ENCODE measurements at places on chromosomes 16 and 17.

- no peak overlapping the region for H3K27ac ChIP-seq
- peaks cover 77% of the 10 kb centered on the region for H3K4me1 ChIP-seq
- H3K4me3 ChIP-seq = no peak overlapping the region
These were observed 102.6 kb downstream of the ZNF778 start for GRCh38 chr16:89319886-89320781.

DNA sequence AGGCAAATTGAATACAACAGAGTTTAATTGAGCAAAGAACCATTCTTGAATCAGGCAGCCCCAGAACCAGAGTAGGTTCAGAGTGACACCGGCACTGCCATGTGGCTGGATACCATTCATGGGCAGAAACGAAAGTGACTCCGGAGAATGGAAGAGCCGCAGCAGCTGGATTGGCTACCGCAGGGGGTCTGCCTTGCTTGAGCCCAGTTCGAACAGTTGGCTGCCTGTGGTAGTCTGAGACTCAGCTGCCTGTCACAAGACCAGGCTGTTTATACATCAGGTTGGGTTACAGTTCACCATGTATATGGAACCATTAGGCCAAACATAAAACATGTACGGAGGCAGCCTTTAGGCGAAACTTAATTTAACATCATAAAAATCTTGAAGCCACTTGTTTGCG, 205.2 kb upstream of the CHMP6 start:
- H3K36me3 ChIP-seq = 0 out of 2 replicates have a peak, but pooled peaks cover 10% of the 10 kb centered on the region
- peak overlapping the region; percentile 54 for H3K27ac ChIP-seq
- DNase-seq = no peak
- H3K4me1 ChIP-seq = peaks cover 75% of the 10 kb centered on the region
- H3K4me3 ChIP-seq = no peak overlapping the region
- no peaks in the 10 kb centered on the region for H3K27me3 ChIP-seq

DNA sequence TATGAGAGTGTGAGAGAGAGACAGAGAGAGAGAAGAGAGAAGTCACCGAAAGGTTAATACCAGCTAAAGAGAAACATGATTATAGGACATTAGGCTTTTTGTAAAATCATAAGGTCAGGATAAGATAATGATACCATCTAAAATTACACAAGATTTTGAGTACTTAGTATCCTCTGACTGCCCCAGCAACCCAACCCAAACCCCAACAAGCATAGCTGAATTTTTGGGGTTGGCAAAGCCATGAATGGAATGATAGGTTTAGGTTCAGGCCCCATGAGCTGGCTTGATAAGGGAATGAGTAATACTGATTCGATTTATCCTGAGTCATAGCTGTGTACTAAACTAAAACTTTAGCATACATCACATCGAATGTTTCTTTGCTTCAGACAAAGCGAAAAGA, 259.5 kb downstream of the IRX3 start:
- no peak overlapping the region for H3K27ac ChIP-seq
- H3K4me3 ChIP-seq = no peak overlapping the region
- H3K27me3 ChIP-seq = no peaks in the 10 kb centered on the region
- peaks cover 14% of the 10 kb centered on the region for H3K36me3 ChIP-seq

DNA sequence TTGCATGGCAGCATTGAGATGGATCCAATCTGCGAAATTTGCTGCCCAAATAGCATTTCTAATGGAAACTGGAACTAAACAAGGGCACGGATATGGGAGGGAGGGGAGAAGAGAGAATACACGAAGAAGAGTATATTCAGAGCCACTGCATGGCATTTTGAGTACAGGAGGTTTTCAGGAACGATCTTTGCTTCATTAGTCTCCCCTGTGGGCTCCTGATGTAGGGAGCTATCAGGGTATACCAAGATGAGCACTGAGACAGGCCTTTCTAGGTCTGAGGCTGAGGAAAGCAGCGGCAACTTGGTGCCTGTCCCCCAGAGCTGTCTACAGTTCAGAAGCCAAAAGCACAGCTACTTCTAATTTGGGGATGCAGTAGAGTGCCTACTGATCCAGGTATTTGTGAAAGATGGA, 257.7 kb upstream of the PMFBP1 start:
- H3K36me3 ChIP-seq = peaks cover 14% of the 10 kb centered on the region
- H3K27me3 ChIP-seq = no peaks in the 10 kb centered on the region
- H3K4me3 ChIP-seq = no peak overlapping the region
- DNase-seq = no peak
- H3K4me1 ChIP-seq = no peaks in the 10 kb centered on the region

DNA sequence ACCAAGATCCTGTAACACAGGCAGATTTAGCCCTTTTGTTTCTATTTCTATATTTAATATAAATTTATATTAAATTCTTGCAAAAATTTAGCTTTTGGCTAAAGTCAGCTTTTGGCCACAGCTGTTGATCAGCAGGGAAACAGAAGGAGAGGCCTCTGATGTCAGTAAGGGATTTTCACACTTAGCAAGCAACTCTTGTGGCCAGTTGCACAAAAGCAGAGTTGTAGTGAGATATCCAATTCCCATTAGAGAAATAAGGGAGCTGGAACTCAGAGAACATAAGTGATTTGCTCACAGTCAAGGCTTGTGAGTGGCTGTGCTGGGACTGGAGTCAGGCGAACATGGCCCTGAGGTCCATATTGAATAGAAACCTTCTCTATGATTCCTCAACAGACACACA, 16.7 kb upstream of the HEATR6 start:
- H3K36me3 ChIP-seq = no peaks in the 10 kb centered on the region
- no peak overlapping the region for H3K27ac ChIP-seq
- no peaks in the 10 kb centered on the region for H3K27me3 ChIP-seq
- H3K4me3 ChIP-seq = no peak overlapping the region
- no peak for DNase-seq

- no peak for DNase-seq
- no peaks in the 10 kb centered on the region for H3K36me3 ChIP-seq
- no peaks in the 10 kb centered on the region for H3K27me3 ChIP-seq
- no peaks in the 10 kb centered on the region for H3K4me1 ChIP-seq
- H3K27ac ChIP-seq = no peak overlapping the region
- H3K4me3 ChIP-seq = no peak overlapping the region
These were observed 1531.9 kb upstream of the CDH8 start for GRCh38 chr16:63568164-63568563.

DNA sequence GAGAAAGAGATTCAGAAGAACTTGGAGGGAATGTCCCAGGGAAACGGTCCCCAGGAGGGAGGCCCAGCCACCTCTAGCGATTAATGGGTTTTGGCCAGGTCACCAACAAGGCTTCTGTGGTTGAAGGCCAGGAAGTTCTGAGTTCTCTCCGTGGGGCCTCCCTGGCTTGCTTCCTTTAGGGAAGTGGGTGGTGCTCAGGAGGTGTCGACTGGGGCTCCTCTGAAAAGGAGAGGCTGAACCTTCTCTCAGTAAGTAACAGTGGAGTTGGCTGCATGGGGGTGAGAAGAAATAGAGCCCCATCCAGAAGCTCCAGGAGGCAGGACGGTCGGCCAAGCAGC, 77.1 kb upstream of the GSE1 start:
- peaks cover 13% of the 10 kb centered on the region for H3K36me3 ChIP-seq
- no peak overlapping the region for H3K27ac ChIP-seq
- H3K4me1 ChIP-seq = no peaks in the 10 kb centered on the region

DNA sequence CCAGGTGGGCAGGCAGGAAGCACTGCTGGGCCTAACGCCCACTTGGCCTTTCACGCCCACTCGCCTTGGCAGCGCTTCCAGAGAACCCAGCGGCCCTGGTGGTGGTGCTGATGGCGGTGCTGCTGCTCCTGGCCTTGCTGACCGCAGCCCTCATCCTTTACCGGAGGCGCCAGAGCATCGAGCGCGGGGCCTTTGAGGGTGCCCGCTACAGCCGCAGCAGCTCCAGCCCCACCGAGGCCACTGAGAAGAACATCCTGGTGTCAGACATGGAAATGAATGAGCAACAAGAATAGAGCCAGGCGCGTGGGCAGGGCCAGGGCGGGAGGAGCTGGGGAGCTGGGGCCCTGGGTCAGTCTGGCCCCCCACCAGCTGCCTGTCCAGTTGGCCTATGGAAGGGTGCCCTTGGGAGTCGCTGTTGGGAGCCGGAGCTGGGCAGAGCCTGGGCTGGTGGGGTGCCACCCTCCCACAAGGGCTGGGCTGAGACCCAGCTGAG, 64.7 kb downstream of the MRC2 start:
- H3K27ac ChIP-seq = no peak overlapping the region
- no peaks in the 10 kb centered on the region for H3K27me3 ChIP-seq
- no peak for DNase-seq
- H3K36me3 ChIP-seq = peaks cover 5% of the 10 kb centered on the region

DNA sequence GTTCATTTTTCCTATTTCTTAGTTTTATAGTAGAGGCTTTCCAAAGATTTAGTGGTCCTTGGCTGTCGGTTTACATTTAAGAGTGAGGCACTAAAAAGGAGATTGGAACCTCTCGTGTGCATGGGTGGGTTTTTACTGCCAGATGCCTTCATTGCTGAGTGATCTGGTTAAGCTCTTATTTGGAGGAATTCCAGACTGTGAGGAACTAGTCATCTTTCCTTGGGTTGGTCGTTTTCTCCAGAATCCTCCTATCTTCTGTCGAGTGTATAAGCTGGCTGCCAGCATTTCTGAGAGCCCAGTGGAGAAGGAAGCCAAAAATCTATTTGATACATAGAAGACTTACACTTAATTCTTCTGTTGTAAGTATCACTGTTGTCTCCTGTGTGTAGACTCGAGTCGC, 22.6 kb downstream of the IST1 start:
- no peak overlapping the region for H3K4me3 ChIP-seq
- no peak overlapping the region for H3K27ac ChIP-seq
- H3K36me3 ChIP-seq = peaks cover 81% of the 10 kb centered on the region
- H3K4me1 ChIP-seq = no peaks in the 10 kb centered on the region
- no peaks in the 10 kb centered on the region for H3K27me3 ChIP-seq
- DNase-seq = no peak

DNA sequence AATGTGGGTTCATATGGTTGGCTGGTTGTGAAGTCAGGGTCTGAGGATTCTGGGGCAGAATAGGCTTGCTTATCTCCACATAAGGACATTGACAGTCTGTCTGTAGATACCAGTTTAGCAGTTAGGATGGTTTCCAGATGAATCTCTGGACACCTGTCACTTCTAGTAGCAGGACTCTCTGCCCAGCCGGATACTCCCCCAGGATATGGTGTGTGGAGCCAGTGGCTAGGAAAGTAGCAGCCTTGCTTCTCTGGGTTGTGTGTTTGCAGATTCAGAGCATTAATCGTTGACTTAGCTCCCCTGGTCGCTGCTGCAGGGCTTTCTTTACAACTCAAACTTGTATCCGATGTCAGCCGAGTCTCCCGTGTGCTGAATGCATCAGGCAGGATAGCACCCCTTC, 45.2 kb downstream of the CLEC16A start:
- peaks cover 45% of the 10 kb centered on the region for H3K4me1 ChIP-seq
- H3K27me3 ChIP-seq = no peaks in the 10 kb centered on the region
- peak overlapping the region; percentile 77 for H3K27ac ChIP-seq

DNA sequence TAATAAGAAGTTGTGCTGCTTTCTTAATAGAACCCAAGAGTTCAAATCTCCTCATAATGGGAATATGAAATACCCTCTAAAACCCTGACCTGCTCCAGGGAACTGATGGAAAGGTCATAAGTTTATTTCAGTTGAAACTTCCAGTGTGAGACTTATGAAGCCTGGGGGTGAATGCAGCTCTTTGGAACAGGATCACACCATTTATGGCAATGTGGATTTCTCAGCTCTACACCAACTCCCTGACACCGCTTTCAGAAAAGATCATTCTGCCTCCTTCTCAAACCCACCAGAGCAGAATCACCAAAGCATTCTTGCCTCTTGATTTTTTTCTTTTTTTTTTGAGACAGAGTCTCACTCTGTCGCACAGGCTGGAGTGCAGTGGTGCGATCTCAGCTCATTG, 16.7 kb upstream of the KPNB1 start:
- no peaks in the 10 kb centered on the region for H3K36me3 ChIP-seq
- no peaks in the 10 kb centered on the region for H3K4me1 ChIP-seq
- no peak for DNase-seq
- H3K4me3 ChIP-seq = no peak overlapping the region
- no peaks in the 10 kb centered on the region for H3K27me3 ChIP-seq

DNA sequence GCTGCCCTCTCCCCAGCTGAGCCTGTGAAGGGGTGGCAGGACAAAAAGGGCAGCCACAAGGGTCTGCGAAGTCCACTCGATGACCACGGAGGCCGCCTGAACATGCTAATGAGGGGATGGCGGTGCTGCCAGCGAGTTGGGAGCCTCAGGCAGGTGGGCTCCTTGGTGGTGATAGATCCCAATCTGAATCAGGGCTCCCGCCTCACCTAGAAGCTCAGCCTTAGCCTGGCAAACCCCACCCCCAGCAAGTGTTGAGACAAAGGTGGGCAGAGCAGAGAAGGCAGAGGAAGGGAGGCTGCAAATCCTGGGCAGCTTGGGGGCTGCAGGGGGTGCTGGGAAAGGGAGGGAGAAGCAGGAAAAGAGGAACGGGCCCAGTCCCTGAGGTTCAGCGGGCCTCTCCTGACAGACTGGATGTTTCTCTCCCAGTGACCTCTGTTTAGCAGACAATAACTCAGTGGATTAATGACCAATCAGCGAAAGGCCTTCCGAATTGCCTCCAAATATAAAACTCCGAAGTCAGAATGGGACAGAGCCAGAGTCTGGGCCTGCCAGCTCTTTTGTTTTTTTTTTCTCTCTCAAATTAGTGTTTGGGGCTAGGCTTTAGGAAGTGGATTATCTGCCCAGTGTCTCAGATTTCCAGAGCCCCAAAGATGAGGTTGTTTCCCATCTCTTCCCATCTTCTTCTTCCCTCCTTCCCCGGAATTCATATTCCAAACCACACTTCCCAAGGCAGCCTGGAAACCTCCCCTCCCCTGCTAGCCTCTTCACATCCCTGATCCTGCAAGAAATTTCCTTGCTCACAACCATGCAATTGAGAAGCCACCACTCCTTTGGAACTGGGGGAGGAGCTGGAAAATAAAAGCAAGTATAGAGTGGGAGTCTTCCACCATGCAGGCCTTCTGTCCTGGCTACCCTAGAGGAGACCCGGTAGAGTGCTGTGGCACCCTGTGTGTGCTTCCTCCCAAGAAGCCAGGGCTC, 15.2 kb upstream of the HOXB2 start:
- H3K27me3 ChIP-seq = peaks cover 55% of the 10 kb centered on the region
- no peak overlapping the region for H3K27ac ChIP-seq
- H3K36me3 ChIP-seq = no peaks in the 10 kb centered on the region
- no peak overlapping the region for H3K4me3 ChIP-seq

GRCh38 chr17:4229627-4230541, 33.9 kb downstream of the ANKFY1 start:
- H3K27me3 ChIP-seq = no peaks in the 10 kb centered on the region
- DNase-seq = no peak
- no peak overlapping the region for H3K4me3 ChIP-seq

DNA sequence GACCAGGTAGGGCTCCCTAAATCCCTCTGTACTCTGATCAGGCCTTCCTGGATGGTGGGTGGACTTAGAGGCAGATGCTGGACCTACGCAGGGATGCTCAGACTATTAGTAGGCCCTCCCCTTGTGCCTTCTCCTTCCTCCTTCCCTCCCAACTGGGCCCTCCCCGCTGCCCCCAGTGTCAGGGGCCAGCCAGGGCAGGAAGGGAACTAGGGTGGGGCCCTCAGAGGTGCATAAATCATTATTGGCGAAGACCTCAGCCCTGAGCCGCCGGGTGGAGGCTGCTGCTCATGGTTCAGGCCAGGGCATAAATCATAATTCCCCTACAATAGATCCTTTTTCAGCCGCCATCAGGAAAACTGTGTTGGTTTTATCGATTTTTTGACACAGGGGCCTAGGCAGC, 81.4 kb downstream of the MRM1 start:
- H3K4me1 ChIP-seq = no peaks in the 10 kb centered on the region
- H3K4me3 ChIP-seq = no peak overlapping the region
- no peak for DNase-seq
- H3K27ac ChIP-seq = no peak overlapping the region
